ENCODE measurements at places on chromosomes 12 and 14.

- DNase-seq: no peak
These were observed 441.1 kb downstream of the ETNK1 start for GRCh38 chr12:23066095-23066494.

- no peak for DNase-seq
These were observed 3.2 kb downstream of the BIN2 start for GRCh38 chr12:51320695-51321320.

DNA sequence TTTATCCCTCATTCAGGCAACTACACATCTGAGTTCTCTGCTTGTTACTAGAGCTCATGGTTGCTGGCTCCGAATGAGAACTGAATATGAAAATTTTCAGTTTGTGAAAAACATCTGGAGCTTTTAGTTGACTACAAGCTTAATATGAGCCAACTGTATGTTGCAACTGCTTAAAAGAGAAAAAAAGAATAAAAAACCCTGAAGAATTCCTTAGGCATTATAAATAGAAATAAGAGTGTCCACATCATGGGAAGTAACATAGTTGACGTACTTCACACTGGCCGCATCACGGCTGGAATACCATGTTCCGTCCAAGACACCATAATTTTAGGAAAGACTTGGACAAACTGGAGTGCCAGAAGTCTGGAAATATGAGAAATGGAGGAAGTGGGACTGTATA lies 57.9 kb downstream of the PDE3A start:
- DNase-seq: no peak

- DNase-seq: no peak
These were observed 39.7 kb upstream of the GZMB start for GRCh38 chr14:24673534-24674203.

- no peak for DNase-seq
These were observed 4.9 kb upstream of the RIC8B start for GRCh38 chr12:106769546-106769945.

- DNase-seq: peak; percentile 14
These were observed 840 bp downstream of the PNP start for GRCh38 chr14:20469890-20470602.

DNA sequence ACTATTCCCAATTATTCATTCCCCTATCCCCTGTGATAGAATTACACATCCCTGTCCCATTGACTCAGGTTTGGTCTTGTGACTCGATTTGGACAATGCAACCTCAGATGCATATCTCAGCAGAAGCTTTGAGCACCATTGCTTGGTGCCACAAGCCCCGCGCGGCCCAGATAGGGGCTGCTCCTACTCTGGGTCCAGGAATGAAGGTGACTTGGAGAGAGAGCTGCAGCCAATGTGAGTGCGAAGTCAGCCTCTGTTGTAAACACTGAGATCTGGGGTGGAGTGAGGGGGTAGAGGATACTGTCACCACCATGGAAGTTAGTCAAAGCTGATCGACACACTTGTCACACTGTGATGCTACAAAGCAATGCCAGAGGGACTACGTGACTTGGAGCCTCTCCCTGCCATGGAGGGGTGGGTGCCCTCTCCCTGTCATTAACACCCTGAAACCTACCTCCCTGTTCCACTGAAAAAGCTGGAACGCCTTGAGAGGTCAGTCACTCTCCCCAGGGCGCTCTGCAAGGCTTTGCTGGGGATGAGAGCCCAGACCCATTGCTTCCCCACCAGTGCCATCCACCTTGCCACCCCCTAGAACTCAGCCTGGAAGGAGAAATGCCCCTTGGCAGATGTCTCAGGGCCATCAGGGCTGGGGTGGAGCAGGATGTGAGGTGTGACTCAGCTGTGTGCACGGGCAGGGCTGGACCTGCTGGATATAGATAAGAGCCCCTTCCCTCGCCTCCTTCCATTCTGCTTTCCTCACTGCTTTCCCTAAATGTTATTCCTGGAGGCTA lies 6.6 kb upstream of the PLEK2 start:
- no peak for DNase-seq

DNA sequence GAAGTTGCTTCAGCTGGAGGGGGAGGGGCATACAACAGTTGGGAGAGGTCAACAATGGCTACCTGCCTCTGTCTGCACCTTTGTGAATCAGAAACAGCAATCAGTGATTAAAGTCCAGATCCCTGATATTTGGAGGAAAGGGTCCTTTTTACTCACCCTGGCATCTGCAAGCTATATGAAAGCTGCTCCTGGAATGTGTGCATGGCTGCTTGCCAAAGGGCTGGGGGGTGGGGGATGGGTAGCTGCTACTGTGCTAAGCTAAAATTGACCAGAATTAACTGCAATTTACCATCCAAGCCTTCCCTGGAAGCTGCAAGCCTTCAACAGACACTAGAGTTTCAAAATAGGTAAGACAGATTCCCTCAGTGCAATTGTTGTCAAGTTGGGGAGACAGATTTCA lies 13.5 kb upstream of the GTF2A1 start:
- DNase-seq: no peak

DNA sequence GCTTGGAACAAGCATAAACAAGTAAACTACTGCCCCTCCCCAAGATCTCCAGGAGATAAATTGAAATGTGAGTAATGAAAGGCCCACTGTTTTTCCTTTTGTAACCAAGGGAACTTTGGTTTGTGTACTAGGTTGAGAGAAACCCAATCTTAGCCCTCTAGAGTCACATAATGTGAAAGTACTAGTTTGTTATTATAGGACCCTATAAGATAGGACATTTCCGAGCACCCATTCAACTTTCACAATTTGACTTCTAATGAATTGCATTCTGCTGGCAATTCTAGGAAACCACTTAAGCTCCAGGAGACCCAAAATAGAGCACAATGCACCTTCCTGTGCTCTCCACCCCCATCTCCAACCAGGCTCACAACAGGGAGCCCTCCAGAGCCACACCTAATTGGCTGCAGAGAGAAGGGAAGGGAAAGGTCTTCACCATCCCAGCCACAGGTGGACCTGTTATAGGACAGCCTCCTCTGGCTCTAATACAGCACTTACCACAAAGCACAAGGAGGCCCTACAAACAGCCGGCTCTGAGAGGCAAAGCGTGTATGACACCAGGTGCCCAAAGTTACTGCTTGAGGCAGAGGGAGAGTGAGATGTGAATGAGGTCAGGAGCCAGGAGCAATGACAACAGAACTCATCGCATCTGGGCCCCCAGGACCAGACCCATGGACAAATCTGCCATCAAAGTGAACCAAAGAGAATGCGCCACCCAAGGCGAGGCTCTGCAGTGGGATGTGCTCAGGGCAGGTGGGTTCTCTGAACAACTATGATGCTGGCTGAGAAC lies 163.3 kb upstream of the NTF3 start:
- DNase-seq: no peak
